ENCODE measurements at places on chromosomes 6 and 20.

DNA sequence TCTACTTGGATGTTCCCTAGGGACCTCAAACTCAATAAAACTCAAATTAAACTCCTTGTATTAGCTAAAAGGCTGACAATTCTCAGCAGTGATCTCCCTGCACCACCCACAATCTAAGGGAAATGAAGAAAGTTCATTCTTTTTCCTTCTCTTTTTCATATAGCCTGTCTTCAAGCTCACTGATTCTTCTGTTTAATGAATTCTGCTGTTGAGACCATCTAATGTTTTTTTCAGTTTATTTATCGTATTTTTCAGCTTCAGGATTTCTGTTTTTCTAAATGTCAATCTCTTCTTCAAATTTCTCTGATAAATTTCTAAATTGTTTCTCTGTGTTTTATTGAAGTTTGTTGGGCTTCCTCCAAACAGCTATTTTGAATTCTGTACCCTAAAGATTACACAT lies 19.8 kb downstream of the CRISP2 start:
- DNase-seq: no peak

DNA sequence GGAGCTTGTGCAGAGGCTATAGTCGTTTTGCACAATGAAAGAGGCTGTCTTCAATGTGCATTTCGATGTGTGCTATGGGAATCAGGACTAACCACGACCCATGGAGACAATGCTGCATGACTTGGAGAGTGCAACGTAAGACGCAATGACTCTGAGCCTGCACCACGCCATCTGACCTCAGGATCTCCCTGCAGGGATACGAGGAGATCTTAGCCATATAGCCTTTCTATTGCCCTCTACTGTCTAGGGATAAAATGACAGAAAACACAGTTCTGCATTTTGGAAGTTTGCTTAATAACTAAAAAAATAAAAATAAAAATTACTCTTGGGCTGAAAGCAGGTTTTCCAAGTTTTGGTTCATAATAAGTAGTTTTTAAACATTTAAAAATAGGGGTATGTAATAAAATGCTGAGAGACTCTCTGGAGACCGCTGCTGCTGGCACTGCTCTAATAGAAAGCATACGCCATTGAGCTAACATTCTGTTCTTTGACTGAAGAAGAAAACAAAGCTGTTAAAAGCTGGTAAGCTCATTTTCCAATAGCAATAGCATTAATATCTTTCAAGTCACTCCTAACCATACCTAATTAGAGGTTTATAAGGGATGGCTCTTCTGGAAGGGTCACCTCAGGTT lies 87.2 kb downstream of the PDE7B start:
- no peak for DNase-seq

DNA sequence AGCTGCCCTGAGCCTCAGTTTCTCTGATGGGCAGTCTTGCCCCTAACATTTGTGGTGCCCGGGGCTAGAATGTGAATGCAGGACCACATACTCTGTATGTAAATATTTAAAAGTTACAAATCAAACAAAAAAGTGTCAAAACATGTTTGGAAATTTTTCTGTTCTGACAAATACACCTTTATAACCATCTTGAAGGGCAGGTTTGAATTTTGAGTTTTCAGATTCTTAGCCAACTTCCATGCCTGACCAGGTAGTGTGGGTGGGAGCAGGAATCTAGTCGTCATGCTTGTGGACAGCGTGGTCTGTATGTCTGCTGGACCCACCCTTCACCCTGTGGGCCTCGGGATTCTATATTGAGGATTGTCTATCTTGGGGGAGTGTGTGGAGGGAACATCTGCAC lies 325.1 kb downstream of the SOX4 start:
- DNase-seq: no peak

DNA sequence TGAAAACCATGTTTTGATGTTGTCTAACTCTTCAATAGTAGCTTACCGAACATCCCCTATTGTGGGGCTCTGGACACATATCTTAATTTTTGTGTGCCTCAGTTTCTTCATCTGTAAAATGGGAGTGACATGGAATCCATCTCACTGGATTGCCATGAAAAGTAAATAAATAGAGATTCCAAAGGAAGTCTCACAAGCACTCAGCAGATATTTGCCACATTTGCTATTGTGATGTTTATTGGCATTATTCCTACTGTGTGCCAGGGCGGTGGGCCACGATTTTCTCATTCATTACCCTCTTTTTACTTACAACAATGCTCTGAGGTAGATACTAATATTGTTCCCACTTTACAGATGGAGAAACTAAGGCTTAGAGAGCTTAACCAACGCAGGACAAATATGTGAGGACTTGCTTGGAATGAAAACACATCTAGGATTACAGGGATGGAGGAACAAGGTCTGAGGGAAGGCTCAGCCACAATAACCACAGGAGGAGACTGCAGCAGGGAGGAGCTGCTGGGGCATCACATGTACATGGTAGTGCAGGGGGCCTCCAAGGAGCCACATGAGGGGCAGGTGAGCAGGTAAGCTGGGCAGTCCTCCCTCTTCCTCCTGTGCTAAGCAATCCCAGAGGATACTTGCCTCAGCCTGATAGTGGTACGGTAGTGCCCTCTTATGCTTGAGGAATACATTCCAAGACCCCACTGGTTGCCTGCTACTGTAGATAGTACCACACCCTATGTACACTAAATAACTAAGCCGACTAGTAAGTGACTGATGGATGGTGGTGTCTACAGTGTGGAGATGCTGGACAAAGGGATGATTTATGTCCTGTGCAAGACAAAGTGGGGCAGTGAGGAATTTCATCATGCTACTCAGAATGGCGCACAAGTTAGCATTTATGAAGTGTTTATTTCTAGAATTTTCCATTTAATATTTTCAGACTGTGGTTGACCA lies 176.9 kb downstream of the FOXA2 start:
- DNase-seq: no peak

GRCh38 chr20:64114356-64114971 lies 7.1 kb upstream of the NPBWR2 start:
- DNase-seq: no peak

GRCh38 chr6:51908243-51908642 lies 179.2 kb downstream of the PKHD1 start:
- DNase-seq: no peak

DNA sequence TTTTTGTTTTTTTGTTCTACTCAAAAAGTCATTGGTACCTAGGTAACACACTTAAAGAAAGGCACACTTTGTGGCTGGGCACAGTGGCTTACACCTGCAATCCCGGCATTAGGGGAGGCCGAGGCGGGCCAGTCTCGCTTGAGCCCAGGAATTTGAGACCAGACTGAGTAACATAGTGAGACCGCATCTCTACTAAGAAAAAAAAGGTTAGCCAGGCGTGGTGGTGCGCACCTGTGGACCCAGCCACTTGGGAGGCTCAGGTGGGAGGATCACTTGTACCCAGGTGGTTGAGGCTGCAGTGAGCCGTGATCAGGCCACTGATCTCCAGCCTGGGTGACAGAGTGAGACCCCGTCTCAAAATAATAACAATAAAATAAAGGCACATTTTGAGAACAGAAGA lies 67.4 kb upstream of the BHLHE23 start:
- no peak for DNase-seq

- DNase-seq: no peak
Observed at GRCh38 chr6:73121421-73121993, 103.8 kb downstream of the KHDC1L start.

Measured in GM13977 (cell line).